Left forelimb (tissue), 1 donor: ENCODE measurements at places on chromosomes 7 and 10.
A peak's percentile ranks its signal among the peaks of the same experiment; 100 is the strongest.

DNA sequence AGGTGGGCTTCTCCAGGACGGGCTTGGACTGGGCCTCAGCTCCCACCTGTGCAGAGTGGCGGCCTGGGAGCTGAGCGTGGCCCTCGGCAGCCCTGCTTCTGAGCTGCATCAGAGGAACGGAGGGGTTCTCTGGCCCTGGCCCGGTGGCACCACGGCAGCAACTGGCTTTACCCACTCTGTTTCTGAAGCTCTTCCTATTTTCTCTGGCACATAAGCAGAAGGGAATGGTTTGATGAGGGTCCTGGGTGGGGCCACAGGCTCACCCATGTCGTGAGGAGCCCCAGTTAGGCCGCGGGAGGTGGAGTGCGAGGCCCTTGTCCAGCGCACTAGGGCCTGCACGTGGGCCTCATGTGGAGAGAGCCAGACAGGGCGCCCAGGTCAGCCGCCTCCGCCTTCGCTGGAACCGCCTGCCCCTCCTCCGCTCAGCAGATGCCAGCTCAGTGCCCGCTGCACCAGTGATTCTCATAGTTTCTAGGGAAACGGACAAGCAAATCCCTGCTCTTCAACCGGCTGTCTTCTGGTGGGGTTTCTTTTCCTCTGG is 284.0 kb downstream of the CELF2 start:
- DNase-seq: no peak

GRCh38 chr10:116141855-116142254 is 131.2 kb downstream of the GFRA1 start:
- no peak for DNase-seq

DNA sequence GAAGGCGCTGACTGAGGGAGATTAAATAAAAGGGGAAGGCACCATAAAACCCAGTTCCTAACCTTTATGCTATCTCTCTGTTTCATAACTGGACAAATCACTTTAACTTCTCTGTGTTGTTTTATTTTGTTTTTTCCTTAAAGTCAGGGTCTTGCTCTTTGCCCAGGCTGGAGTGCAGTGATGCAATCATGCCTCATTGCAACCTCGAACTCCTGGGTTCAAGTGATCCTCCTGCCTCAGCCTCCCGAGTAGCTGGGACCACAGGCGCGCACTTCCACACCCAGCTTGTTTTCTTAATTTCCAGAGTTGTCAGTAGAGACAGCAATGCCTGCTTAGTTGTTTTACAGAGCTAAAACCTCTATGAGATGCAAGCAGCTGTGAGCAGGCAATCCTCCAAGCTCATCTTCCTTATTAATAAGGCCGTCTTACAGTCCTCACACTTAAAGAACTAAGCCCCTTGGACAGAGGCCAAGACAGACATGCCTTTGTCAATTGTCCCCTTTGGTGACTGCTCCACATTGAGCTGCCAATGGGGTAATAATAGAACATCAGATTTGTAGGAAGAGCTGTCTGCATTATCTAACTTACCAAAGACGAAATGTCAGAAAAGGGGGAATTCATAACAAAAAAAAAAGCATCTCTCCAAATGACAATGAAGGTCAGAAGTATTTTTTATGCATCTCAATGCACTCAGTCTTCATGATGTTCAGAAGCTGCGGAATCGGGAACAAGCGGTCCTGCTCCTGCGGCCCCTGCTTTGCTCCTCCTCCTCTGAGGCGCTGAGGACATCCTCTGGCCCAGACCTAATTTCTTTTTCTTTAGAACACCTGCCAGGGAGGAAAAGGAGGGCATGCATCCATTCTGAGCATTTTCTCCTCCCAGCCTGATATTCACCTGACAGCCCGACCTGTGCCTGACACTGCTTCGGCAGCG is 62.7 kb upstream of the RNF32 start:
- DNase-seq: no peak

DNA sequence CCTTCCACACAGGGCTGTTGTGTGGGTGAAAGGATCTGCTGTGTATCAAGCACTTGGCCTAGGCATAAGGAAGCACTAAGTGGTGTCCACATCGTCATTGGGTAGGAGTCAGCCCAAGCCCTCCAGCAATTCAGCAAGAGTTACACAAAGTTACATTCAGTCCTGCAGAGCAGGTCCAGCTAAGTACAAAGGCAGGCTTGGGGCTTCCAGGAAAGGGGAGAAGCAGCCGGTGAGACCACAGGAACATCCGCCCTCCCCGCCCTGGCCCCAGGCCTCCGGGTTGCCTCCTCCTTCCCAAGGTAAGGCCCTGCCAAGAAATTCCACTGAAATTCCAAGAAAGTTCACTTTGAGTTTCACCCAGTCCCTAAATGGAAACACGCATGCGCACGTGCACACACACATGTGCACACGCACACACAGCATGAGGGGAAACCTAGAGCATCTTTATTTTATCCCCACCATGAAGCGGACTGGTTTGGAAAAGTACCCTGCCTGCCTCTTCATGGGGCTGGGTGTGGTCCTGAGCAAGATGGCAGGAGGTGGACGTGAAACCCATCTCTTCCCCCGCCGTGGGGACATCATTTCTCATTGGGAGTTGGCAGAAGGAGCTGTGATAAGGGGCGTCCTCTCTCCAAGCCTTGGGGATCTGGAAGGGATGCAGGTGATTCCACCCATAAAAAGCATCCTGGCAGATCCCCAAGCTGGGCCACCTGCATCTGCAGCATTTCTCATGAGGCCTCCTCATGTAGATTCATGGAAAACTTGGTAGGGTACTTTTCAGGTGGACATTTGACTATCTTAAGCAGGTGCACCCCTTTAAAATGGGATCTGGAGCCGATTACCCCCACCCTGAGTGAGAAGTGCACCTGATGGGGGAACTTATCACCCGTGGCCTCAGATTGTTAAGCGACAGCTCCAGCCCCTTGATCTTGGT is 69.1 kb upstream of the NANOS1 start:
- peak; percentile 77 for DNase-seq

DNA sequence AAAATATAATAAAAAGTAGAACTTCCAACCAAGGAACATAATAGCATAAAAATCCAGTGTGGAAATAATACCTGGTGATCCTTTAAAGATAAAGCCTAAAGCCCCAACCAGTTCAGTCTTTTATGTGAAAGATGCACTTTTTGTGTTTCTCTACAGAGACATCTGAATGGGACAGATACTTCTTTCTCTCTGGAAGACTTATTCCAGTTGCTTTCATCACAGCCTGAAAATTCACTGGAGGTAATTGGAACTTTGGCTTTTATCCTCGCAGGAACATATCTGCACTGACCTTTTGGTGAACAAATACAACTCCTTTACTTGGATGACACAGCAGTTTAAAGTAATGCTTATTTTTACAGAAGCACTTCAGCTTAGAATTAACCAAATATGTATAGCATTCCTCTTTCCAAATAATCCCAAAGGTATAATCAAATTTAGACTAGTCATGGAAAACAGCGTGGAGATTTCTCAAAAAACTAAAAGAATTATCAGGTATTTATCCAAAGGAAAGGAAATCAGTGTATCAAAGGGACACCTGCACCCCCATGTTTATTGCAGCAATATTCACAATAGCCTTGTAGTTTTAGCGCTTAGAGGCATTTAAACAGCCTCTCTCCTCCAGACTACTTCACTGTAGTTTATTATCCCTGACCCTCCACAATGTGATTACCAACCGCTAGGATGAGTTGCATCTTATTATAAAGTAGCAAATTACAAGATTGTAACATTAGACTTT is 16.8 kb downstream of the HNRNPA2B1 start:
- DNase-seq: no peak

DNA sequence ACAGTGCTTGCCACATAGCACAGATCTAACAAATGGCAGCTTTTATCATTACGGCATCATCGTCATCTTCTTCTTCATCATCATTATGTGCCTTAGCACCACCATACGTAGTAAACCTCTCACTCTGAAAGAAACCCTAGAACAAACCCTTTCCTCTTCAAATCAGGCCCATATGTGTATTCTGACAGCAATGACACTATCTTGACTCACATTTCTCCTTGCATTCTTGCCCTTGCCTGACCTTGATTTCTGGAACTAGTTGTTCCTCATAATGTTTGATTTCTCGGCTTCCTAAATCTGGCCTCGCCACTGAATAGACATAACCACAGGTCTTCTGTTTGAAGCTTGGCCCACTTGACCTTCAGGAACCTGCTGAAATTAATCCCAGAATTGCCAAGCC is 115.3 kb downstream of the DGKI start:
- DNase-seq: no peak

- DNase-seq: peak; percentile 25
Observed at GRCh38 chr10:86319676-86320075, 46.9 kb downstream of the GRID1 start.
